ENCODE measurements at places on chromosomes 3 and 15.

GRCh38 chr15:48352474-48353072, 21.3 kb downstream of the DUT start:
- DNase-seq = peak; percentile 34

GRCh38 chr3:152902141-152902669, 67.3 kb downstream of the P2RY1 start:
- no peak for DNase-seq

DNA sequence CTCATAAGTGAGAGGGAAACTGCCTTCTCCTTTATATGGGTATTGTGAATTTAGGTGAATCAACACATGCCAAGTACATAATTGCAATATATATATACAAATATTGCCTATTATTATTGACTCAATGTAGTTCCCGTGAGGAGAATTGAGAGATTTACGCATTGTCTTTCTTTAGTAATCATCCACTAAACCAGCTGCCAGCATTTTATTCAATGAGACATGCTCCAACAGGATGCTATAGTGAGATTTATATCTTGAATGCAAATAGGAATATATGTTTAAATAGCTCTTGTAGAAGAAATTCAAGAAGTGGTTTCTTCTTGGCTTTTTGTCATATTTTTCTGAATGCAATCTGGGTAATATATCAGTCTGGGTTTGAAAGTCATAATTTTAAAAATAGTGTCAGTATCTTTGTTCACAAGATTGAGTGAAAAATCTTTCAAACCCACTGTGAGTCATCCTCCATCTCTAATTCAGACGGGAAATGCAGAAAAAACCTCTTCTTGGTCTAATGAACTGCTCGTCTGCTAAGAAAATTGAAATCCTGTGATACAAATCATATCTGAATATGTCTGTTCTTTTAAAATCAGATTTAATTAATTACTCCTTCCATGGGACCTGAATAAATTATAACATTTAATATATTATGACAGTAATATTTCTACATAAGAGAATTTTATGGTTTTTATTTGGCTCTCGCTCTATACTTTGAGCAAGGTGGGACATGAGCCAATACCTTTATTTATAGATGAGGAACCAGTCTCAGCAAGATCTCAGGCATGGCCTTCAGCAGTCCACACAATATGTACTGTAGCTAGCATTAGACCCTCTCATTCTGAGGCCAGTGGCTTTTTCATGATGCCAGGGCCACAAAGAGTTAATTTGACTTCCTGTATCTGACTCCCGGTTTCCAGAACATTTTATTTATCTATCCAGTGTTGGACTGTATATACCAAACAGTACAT, 516.0 kb downstream of the GABRG3 start:
- DNase-seq = no peak

GRCh38 chr15:47586653-47587224, 130.6 kb upstream of the SEMA6D start:
- no peak for DNase-seq

- DNase-seq = no peak
Observed at GRCh38 chr3:190825386-190826016, 37.0 kb downstream of the GMNC start.

DNA sequence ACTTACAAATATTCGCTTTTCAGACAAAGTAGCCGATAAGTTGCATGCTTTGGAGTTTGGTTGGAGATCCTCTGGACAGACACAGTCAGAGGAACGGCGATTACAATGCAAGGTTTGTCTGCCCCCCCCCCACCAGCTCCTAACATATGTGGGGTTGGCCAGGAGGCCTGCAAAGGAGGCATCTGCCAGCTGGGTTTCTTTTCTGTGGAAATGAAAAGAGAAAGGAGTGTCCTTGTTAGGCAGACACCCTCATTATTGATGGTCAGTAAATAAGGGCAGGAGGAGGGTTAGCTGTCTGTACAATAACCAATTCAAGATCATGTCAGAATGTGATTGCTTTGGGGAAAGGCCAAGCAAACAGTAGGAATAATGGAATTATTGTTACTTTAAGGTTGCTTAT, 49.1 kb downstream of the TLNRD1 start:
- DNase-seq = no peak

DNA sequence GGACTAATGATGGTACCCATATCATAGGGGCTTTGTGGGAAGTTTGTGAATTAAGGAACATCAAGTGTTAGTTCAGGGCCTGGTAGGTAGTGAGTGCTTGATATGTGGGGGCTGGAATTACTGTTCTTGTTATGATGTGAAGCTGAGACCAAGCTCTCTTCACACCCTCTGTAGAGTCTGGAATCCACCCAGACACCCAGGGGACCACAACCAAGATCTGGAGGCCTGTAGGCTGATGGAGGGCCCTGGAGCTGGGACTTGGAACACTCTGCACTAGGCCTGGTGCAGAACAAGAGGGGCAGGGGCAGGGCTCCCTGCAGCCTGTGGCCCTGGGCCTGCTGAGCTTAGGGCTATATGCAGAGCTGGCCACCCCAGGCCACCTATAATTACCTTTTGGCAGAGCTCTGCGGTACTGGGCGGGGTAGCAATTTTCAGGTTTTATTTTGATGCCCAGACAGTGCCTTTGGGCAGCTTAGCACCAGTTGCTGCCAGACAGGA, 13.1 kb upstream of the PRKCD start:
- DNase-seq = no peak

GRCh38 chr3:110849064-110849463, 222.6 kb upstream of the NECTIN3 start:
- no peak for DNase-seq

DNA sequence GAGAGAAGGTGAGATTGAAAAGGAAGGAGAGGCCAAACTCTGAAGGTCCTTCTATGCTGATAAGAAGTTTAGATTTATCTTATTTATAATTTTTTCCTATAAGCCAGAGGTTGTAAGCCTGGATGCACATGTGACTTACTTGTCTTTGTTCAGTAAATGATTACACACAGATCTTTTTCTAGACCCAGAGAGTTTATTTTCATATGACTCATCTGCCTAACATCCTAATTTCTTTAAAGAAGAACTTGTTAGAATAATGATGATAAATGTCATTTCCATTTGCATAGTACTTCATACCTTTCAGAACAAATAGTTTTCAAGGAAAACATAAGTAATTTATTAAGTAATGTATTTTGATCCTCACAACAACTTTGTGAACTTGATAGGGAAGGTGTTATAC, 434.8 kb upstream of the DPH6 start:
- no peak for DNase-seq

GRCh38 chr15:74233851-74234597, 2.1 kb upstream of the CCDC33 start:
- DNase-seq = no peak

- no peak for DNase-seq
Observed at GRCh38 chr15:40990080-40990479, 36.8 kb downstream of the CHAC1 start.

GRCh38 chr15:51681303-51681963, at the start of gene SCG3:
TSS of gene SCG3 (plus strand) at chr15:51681503. CDS start at chr15:51681756, 253 bp downstream.
- DNase-seq = peak; percentile 44

- DNase-seq = no peak
Observed at GRCh38 chr15:49185473-49185872, 15.4 kb downstream of the GALK2 start.

DNA sequence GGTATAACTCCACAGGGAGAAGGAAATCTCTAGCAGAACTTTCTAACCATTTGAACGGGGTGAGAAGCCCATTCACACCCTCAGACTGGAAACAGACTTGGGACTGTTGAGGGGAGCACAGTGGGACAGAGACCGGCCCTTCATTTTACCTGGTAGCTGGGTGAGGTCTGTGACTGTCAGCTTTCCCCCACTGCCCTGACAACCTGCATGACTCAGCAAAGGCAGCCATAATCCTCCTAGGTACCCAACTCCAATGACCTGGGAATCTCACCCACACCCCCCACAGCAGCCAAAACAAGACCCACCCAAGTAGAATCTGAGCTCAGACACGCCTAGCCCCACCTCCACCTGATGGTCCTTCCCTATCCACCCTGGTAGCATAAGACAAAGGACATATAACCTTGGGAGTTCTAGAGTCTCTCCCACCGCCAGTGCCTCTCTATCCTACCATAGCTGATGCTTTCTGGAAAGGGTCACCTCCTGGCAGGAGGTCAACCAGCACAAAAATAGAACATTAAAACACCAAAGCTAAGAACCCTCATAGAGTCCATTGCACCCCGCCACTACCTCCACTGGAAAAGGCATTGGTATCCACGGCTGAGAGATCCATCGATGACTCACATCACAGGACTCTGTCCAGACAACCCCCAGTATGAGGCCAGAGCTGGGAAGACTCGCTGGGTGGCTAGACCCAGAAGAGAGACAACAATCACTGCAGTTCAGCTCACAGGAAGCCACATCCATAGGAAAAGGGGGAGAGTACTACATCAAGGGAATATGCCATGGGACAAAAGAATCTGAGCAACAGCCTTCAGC, 28.0 kb downstream of the SENP7 start:
- no peak for DNase-seq

- no peak for DNase-seq
Observed at GRCh38 chr15:76346669-76347481, 10.3 kb downstream of the ISL2 start.

DNA sequence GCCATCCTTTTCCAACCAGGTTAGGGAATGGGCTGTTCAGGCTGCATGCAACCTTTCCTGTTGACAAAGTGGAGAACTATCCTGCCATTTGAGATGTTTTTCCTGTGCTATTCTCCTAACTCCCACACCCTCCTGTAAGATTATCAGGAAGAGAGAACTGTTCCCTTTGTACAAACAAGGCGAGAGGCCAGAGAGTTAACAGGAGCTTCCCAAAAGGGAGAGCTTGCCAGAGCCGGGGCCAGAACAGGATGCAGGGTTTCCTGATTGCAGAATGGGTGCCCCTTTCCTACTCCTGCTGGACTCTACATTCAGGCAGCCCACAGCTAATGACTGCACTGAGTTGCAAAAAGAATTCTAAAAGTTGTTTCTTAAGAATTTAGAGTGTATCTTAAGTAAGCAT, 17.1 kb downstream of the PML start:
- DNase-seq = no peak

GRCh38 chr3:25713341-25713985, 48.8 kb upstream of the TOP2B start:
- no peak for DNase-seq

GRCh38 chr3:155070932-155071387, 9.2 kb upstream of the MME start:
- DNase-seq = no peak

DNA sequence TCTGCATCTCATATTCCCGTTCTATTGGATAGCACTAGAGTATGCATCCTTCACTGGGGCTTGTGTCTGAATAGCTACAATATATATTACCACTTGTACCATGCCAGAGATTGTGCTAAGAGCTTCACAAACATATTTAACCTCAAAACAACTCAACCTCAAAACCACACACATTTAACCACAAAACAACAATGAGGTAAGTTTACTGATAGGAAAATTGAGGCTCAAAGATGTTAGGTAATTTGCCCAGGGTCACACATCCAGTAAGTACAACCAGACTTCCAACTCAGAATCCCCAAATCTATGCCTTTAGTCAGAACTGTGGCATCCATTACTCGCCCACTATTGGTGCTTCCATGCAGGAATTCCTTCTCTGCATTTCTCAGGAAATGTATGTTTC, 220.0 kb downstream of the FAM43A start:
- no peak for DNase-seq

- no peak for DNase-seq
Observed at GRCh38 chr3:149042789-149043386, 43.4 kb downstream of the HLTF start.

- DNase-seq = no peak
Observed at GRCh38 chr15:87387766-87388165, 868.8 kb downstream of the NTRK3 start.

- DNase-seq = no peak
Observed at GRCh38 chr3:32146746-32147211, 40.4 kb downstream of the GPD1L start.

GRCh38 chr3:42063888-42064287, 27.3 kb upstream of the TRAK1 start:
- no peak for DNase-seq

DNA sequence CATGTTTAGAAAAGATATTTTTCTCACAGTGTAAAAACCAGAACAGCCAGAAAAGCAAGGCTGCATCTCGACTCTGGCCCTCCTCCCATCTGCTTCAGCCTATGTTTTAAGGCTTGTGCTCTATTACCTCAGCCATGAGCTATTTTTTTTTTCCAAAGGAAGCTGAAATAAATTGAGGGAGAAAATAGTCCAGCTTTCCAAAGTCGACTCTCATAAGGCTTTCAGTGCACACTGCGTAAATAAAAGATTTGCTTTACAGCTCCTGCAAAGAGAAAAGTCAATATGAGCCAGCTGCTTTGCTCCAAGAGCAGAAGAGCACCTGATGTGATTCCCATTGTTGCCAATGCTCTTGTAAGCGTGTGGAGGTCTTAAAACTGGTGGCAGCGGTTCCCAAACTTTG, 26.7 kb downstream of the SCG3 start:
- DNase-seq = no peak

GRCh38 chr3:174536319-174536718, 322.8 kb upstream of the NAALADL2 start:
- no peak for DNase-seq

GRCh38 chr15:81777546-81777945, 268.3 kb downstream of the MEX3B start:
- no peak for DNase-seq

DNA sequence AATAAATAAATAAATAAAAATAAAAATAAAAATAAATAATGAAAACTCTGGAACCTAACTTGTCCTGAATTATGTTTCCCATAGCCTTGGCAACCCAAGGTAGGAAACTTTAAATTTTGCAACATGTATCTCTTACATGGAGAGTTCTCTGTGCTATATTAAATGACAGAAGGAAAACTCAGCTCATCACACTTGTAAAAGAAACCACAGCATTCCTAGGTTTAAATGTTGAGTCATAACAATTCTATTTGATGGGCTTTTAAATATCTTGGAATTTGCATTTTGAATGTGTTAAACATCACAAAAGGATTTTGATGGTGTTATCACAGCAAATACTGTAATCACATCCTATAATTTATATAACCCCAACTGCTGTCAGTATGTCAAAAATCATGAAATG, 144.2 kb downstream of the LRTM1 start:
- DNase-seq = no peak

DNA sequence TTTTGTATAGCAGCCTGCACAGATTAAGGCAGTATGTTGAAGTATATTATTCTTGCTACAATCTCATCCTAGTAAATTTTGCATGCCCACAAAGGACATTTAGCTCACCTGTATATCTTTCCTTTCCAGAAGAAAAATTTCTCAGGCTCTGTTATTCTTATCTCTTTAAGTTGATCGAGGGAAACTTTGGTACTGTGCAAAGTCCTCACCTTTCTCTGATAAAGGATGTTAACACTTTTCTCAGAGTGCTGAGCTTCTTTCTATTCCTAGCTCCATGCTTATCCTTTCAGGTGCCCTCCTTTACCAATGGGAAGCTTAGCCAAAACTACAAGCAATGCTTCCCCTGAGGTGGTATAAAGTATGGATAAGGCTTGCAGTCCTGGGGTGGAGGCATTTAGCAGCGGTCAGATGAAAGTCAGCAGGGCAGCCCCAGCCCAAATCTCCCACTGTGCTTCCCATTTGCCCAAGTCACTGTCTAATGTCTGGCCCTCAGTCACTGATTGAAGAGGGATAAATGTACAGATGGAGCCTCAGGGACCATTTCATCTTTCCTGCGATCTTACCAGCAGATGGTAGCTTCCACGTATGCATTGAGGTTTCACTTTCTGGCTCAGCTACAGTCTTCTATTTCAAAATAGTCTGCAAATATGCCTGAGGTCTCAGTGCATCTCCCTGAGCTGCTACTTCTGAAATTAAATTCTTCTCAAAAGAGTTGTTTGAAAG, 127.8 kb upstream of the P2RY1 start:
- no peak for DNase-seq

GRCh38 chr3:44066806-44067205, 174.9 kb upstream of the TOPAZ1 start:
- no peak for DNase-seq

GRCh38 chr15:101399431-101399830, 90.1 kb downstream of the PCSK6 start:
- no peak for DNase-seq
